ENCODE measurements at places on chromosomes 16 and 17. TPM values are rescaled to one million over a fixed set of nuclear protein-coding genes. Genes with fewer than 3 reads are reported as not detected.

DNA sequence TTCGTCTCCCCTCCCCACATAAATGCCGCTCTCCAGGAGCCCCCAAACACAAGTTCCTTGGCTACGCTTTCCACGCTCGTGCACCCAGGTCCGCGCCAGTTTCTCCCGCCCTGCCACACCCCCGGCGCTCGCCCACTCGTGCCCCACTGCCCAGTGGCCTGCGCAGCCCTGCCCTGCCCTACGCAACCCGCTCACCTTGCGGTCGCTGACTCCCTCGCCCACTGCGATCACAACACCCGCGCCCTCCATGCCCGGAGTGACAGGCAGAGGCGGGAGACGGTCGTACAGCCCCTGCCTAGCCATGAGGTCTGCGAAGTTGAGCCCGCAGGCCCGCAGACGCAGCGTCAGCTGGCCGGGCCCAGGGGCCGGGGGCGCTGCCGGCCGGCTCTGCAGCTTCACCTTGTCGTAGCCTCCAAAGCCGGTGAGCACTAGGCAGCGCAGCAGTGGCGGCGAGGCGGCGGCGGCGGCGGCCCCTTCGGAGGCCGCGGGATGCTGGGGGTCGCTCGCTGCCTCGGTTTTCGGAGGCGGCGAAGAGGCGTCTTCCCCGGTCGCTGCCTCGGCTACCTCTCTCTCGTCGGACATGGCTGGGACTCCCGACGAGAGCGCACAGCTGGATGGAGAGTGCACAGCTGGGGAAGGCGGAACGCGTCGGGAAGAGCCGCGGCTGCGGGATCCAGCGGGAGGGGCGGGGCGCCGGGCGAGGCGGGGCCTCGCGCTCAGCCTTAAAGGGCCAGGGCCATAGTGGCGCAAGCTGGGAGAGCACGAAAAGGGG is at the start of gene VAT1:
Gene VAT1 (minus strand): TSS at position 645 of the 772 bp plus-strand sequence. CDS start 63 bp downstream, at position 582.
- H3K4me3 ChIP-seq = peak within 1 kb of the TSS; percentile 96
- peak; percentile 77 for DNase-seq
- no peaks in the 10 kb centered on the region for H3K27me3 ChIP-seq
- peaks cover 40% of the 10 kb centered on the region for H3K4me1 ChIP-seq
- peaks cover 2% of the 10 kb centered on the region for H3K36me3 ChIP-seq

- no peak for DNase-seq
- no peak overlapping the region for H3K4me3 ChIP-seq
- no peak overlapping the region for H3K27ac ChIP-seq
- peaks cover 38% of the 10 kb centered on the region for H3K27me3 ChIP-seq
Observed at GRCh38 chr17:33955461-33955860, 299.6 kb upstream of the CCL2 start.

KCTD19 gene
- total RNA-seq = 1.1 TPM

- peak overlapping the region; percentile 98 for H3K27ac ChIP-seq
- H3K4me1 ChIP-seq = peaks cover 21% of the 10 kb centered on the region
- no peak for DNase-seq
- peaks cover 4% of the 10 kb centered on the region for H3K36me3 ChIP-seq
Observed at GRCh38 chr16:396605-397004, 394 bp upstream of the NME4 start.

- H3K27me3 ChIP-seq = peaks cover 5% of the 10 kb centered on the region
- DNase-seq = no peak
- H3K4me1 ChIP-seq = peaks cover 15% of the 10 kb centered on the region
- H3K4me3 ChIP-seq = no peak overlapping the region
- H3K27ac ChIP-seq = no peak overlapping the region
Observed at GRCh38 chr16:79847101-79847500, 246.6 kb upstream of the MAF start.

DNA sequence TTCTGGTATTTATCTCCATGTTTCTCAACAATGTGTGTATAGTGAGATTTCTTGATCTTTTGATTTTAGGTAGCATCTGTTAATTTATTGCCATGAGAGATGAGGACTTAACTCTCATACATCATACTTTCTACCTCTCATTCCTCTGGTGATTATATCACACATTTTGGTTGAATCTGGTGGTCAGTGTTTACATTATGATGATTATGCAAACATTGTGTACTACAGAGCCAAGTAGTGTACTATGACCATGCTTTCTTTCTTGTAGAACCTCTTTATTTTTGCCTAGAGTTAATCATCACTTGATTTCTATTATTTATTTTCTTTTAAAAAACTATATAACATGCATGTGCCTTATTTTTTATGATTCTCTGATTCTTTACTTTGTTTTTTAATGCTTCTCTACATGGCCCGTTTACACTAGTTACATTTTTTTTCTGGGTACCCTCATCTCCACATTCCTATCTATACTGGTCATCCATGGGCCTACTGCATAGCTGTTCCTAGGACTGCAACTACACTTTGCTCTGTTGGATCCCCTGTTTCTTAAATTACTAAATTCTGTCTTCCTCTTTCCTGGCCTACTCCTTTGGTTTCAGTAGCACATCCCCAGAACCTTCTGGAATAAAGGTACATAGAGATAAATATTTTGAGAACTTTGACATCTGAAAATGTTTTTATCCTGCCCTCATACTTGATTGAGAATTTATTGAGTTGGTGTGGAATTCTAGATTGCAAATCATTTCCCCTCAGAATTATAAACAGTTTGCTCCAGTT is 63.0 kb upstream of the LRRC37A3 start:
- no peak overlapping the region for H3K27ac ChIP-seq
- no peaks in the 10 kb centered on the region for H3K27me3 ChIP-seq
- no peaks in the 10 kb centered on the region for H3K36me3 ChIP-seq
- no peak for DNase-seq

DNA sequence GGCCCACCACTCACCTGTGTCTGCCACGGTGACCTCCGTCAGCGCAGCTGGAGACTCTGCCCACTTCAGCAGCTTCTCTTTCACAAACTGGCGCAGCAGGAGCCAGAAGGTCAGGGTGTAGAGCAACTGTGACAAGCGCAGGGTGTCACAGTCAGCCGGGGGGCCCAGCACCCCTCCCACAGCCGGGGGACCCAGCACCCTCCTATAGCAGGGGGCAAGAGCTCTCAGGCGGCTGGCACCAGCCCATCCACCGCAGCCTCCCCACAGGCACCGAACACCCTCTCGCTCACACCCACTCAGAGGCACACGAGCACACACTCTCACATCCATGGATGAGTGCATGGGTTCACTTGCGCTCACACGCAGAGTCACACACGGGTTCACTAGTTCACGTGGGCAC is 28.8 kb downstream of the CTU2 start:
- no peak overlapping the region for H3K27ac ChIP-seq
- no peaks in the 10 kb centered on the region for H3K27me3 ChIP-seq
- H3K36me3 ChIP-seq = peaks cover 5% of the 10 kb centered on the region
- H3K4me1 ChIP-seq = no peaks in the 10 kb centered on the region
- H3K4me3 ChIP-seq = no peak overlapping the region
- no peak for DNase-seq

Measured in mesothelial cell of epicardium (in vitro differentiated cells).